ENCODE measurements at places on chromosomes 12 and 14.

DNA sequence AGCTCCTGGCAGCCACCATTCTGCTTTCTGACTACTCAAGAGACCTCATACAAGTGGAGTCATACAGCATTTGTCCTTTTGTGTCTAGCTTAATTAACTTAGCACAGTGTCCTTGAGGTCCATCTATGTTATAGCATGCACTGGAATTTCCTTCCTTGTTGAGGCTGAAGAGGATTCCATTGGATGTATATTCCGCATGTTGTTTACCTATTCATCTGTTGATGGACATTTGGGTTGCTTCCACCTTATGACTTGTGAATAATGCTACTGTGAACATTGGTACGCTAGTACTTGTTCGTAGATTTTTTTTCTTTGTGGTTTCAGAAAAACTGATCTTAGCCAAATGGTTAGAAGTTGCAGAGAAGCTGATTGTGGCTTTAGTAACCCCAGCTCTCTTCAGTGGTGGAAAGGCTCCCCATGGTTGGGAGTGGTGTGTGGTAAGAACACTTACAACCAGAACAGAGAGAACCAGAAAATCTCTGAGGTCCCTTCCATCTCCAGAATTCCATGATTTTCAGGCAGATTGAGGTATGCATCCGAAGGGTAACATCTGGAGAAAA, 118.4 kb downstream of the SAMD4A start:
- DNase-seq = no peak

DNA sequence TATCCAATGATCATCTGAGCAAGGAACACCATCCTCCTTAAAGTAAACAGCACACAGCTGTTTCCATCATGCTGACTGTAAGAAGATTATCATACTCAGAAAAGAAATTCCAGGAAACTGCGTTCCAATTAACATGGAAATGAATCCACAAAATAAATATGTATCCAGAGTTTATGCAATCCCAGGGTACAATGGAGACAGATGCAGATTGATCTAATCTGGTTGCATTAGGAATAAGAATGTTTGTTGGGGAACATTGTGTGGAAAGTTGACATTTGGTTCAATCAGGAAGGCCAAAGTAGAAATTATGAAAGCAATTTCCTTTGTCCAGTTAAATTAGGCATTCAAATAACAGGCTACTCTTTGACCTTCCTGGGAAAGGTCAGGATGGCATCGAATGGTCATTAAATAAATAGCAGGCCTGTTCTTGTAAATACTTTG, 236.9 kb upstream of the AMIGO2 start:
- DNase-seq = peak; percentile 59

DNA sequence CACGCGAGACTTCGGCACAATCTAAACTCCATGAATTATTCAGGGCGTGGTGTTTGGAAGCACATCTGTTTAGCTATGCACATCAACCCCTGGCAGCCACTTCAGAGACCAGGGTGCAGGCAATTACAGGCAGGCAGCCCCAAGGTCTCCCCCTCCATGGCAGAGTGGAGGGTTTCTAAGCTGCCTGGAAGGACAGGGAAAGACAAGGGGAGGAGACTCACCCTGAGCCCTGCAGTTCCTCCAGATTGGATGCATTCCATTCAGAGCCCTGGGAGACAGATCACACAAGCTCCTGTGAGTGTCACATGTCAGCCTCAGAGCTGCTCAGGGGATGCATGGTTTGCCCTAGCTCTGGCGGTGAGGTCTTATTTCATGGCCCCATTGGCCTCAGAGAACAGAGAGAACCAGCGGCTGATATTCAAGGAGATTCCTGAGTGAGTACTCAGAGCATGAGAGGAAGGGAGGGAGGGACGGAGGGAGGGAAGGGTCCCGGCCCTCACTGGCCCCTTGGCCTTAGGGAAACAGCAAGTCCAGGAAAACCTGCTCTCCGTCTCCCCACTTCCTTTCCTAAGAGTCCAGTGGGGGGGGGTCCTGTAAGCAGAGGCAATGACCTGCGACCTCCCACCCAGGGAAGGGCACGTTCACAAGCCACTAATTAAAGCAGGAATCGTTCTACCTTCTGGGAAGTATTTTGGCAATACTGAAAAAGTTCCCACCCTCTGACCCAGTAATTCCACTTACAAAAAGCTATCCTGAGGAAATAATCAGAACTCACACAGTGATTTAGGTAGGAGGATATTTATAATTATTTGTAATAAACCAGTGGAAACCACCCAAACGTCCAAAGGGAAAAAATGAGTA, 55.1 kb downstream of the SSH1 start:
- peak; percentile 59 for DNase-seq

- no peak for DNase-seq
Measured at GRCh38 chr12:102896067-102896466, 21.0 kb downstream of the PAH start.

- DNase-seq = no peak
Measured at GRCh38 chr12:24015833-24016160, 66.3 kb upstream of the SOX5 start.

DNA sequence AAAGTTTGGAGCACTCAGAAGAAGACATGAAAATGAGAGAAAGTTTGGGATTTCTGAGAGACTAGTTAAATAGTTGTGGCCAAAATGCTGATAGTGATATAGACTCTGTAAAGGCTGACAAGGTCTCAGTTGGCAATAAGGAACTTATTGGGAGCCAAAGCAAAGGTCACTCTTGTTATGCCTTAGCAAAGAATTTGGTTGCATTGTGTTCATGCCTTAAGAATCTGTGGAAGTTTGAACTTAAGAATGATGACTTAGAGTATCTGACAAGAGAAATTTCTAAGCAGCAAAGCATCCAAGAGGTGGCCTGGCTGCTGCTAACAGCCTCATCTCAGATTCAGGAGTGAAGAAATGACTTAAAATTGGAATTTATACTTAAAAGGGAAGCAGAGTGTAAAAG, 113.8 kb downstream of the PIK3C2G start:
- no peak for DNase-seq

- no peak for DNase-seq
Measured at GRCh38 chr12:20588042-20588441, 107.1 kb upstream of the SLCO1C1 start.

DNA sequence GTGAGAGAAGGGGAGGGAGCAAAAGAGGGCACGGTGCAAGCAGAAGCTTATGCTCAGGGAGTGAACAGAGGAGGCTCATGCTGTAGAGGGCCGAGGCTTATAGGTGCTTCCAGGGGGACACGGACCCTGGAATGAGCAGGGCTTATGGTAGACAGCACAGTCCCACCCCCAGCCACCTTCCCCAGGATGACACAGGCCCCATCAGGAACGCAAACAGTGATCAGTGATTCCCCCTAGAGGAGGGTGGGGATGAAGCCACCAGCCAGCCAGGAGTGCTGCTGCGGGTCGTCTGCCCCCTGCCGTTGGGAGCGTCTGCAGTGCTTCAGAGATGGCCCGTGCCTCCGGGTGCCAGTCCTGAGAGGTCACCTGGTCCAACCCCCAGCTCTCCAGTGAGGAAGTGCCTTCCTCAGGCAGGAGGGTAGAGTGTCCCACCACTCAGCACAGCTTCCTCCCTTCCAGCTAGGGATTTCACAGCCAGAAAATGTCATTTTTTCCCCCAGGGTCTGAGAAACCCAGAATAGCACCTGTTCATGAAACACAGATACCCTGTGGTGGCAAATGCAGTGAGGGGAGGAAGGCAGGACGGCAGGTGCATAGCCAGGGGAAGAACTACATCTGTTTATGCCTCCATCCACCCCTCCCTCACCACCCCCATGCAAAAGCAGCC, 60.7 kb downstream of the SLC6A12 start:
- DNase-seq = no peak

GRCh38 chr12:24864796-24865125, 84.1 kb downstream of the BCAT1 start:
- DNase-seq = no peak

GRCh38 chr12:64070454-64070853, 151.6 kb downstream of the KICS2 start:
- no peak for DNase-seq

GRCh38 chr12:52828591-52829021, 5.5 kb downstream of the KRT79 start:
- DNase-seq = no peak

DNA sequence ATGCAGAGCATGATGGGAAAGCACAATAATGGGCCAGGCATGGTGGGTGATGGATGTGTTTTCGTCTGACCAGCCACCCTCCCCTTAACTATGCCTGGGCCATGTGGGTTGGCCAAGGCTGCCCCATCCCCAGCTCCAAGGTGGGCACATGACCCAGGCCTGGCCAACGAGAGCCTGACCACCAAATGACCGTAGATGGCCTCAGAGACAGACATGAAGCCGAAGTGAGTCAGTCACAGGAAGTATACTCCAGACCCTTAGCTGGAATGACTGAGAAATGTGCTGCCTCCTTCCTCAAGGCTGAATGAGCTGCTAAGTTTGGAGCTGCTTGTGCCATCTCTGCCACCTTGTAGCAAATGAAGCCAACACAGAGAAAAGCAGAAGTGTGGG, 233.6 kb downstream of the BCL11B start:
- no peak for DNase-seq

DNA sequence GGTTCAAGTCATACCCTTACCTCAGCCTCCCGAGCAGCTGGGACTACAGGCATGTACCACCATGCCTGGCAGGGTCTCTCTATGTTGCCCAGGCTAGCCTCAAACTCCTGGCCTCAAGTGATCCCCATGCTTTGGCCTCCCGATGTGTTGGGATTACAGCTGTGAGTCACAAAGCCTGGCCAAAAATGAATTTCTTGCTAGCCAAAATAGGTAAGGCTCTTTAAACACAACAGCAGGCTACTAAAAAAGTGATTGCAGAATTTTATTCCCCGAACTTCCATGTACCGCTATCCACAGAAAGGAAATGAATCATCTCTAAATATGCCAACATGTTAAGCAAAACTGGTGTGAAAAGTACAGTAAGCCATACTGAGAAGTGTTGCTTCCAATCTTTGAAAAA, 50.6 kb downstream of the WDHD1 start:
- peak; percentile 20 for DNase-seq

DNA sequence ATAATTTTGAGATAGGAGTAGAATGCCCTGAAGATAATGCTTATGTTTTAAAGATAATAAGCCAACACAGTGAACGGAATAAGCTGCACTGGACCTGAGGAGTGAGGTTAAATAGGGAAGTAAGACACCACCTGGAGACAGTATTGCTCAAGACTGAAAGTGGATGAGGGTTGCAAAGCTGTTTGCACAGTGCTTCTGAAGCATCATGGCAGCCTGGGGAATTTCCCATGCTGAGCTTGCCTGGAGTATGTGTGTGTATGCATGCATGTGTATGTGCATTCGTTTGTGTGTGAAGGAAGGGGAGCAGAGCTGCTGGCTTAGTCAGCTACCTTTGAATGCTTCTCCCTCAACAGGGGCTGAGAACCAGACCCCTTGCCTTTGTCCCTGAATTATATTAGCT, 35.8 kb downstream of the BHLHE41 start:
- no peak for DNase-seq

DNA sequence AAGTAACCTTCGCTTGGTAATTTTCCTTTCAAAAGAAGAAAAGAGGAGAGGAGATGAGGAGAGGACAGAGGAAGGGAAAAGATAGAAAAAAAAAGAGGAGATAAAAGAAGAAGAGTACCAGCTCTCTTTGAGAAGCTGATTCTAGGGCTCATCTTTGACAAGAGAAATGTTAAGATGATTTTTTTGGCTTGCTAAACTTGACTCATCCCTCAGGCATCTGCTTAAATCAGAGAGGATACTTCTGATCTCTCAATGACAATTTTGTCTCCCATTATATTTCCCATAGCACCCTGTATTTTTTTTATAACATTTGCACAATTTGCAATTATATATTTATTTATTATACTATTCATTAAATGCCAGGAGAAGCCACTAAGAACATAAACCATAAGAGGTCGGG, 17.1 kb downstream of the SYT1 start:
- no peak for DNase-seq

DNA sequence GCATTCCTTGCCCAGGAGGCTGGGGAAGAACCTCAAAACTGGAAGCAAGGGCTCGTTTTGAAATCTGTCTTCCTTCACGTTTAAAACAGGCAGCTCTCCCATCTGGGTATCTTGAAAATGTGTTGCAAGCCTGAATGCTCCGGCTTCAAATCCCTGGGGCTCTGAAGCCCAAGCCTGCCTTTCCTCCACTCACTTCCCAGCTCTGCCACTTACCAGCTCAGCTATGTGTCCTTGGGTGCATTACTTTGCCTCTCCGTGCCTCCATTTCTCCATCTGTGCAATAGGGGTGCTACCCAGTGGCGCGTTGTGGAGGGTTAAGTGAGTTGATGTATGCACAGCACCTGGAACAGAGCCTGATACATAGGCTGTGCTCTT, 97.6 kb downstream of the GCH1 start:
- DNase-seq = no peak

DNA sequence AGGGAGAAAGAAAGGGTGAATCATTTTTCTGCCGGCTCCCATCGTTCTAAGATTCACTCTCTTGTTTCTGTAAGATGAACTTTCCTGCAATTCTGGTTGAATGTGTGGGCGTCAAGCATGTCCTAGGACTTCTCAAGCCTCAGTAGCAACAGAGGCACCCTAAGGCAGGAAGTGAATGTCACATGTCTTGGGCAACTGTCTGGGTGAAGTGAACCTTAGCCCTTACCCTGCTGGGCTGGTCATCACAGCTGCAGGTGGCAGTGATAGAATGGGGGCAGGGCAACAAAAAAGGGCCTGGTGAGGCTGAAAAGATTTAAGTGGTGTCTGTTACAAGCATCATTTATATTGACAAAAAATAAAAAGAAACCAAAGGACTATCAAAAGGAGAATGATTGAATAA, 45.9 kb upstream of the CAND1 start:
- DNase-seq = no peak

- no peak for DNase-seq
Measured at GRCh38 chr14:92446771-92447170, 66.8 kb upstream of the RIN3 start.

DNA sequence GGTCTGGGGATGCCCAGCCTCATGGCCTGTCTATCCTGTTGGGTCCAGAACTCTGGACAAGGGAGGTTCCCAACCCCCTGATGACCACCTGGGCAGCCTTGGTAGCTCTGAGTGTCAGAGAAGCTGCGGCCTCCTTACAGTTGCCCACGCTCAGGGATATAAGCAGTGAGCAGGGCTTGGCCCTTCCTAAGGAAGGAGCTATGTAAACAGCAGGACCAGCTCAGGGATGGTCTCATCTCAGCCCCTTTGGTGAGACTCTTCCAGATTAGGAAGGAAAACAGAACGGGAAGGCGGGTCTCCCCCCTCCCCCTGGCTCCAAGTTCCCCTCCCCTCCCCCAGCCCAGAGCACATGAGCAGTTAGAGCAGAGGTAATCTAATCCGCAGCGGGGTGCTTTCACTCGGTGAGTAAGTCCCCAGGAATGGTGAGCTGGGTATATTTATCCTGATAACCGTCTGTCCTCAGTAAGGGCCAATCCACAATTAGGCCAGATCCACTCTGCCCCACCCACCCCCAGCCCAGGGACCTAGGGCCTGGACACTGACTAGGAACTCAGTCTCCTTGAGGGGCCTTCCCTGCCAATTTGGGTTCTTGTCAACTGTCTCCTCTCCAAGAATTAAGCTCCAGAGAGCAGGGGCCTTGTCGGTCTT, 29.5 kb upstream of the RPLP0 start:
- peak; percentile 86 for DNase-seq

Data from AG09319 (cell line).